Stimulated activated CD4-positive, alpha-beta T cell treated with anti-CD3 and anti-CD28 coated beads, TNF-alpha, amount 100 ng/mL, for 1 hour (primary cell): ENCODE measurements at places on chromosomes 13 and 19.
A peak's percentile ranks its signal among the peaks of the same experiment; 100 is the strongest.

DNA sequence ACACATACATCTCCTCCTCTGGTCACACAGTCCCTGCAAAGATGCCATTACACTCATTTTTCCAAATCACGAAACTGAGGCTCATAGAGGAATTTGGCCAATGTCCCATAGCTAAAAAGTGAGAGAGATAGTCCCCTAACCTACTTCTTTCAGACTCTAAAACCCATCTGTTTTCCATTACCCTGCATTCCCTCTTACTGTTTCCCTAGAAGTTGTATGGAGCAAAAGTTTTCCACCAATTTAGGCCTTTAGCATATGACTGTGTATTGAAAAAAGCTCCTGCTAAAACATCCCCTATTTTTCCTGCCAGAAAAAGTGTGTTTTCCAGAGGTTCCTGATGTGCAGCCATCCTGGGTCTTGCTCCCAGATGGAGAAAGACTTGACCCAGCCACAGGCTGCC is 16.3 kb downstream of the SERP2 start:
- DNase-seq, result no peak

- DNase-seq, result no peak
Measured at GRCh38 chr13:76816394-76816793, 69.8 kb downstream of the KCTD12 start.

- no peak for DNase-seq
Measured at GRCh38 chr13:68736961-68737360, 1370.7 kb upstream of the ATXN8OS start.

DNA sequence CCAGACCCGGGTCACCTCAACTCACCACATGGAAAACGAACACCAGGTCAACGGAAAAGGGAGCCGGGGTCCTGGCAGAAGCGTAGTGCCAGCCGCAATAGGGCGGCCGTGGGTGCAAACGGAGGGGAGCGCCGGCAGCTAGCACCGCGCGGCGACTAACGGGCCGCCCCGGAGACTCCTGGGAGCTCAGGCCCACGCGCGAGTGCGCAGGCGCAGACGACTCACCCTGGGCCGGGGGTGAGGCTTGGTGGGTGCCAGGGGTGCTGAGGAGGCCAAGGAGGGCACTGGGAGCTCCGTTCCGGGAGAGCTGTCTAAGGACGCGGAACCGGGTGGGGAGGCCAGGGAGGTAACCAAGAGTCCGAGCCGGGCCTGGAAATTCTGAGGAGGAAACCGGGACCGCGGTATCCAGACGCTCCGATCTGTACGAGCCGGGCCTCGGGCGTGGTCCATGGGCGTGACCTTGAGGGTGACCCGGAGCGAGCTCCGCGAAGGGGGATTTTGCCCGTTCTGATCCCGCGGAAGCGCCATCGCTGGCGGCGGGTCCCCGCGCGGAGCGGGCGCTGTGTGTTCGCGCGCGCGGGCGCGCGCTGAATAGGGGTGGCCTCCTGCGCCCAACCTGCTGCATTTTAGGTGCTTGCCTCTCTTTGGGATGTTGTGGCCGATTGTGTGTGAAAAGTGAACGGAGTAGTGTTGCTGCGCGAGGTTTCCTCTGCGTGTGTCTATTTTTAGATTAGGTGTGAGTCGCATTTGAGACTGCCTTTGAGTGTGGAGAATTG is at the start of gene ZNF382:
ZNF382 (plus strand) TSS at position 213 of the 776 bp plus-strand sequence. CDS start 4,602 bp downstream, outside the sequence.
- DNase-seq, result peak; percentile 71

DNA sequence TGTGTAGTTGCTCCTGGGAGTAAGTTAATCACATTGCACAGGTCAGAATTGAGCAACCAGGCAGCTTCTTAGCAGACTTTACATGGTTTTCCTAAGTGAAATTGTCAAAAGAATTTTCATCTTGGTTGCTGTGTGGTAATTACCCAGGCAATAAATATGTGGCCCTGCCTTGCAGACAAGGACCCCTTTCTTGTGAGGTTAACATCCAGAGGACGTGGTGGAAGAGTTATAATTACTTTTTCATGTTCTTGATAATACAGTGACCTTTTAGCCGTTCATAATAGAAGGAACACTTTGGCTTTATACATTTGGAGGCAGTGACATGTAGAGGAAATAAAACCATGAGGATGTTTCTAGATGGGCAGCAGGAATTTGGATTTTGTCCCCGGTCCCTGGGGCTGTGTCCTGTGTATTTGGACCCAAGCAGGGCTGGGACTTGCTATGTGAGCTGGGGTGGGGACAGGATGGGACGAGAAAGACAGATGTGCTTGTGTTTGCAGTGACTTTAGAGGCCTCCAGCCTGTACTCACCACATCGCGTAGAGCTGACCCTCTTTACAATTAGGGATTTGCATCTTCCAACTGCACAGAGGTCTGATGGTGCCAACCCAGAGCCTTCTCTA is 156.2 kb downstream of the STK24 start:
- no peak for DNase-seq

DNA sequence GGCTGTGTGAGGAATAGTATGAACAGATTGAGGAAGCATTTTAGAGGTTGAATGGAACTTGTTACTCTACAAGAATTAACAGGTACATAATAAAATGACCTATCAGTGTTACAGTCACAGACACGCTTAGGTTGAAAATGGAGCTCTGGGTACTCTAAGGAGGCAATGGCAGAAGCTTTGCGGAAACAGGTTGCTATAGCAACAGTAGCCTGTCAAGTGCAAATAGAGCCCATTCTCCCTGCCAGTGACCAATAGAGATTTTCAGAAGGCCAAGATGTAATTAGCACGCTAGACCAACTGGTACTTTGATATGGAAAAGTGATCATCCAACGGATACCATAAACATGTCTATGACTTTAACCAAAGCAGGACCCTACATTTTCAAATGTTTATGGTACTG is 148.5 kb upstream of the FREM2 start:
- DNase-seq, result no peak

GRCh38 chr19:7685546-7686445 is 5.2 kb downstream of the TRAPPC5 start:
- DNase-seq, result no peak

- no peak for DNase-seq
Measured at GRCh38 chr13:91228108-91228507, 119.4 kb upstream of the MIR17HG start.
